ENCODE measurements at places on chromosomes 4 and X.
A peak's percentile ranks its signal among the peaks of the same experiment; 100 is the strongest.

GRCh38 chr4:62548108-62548524 lies 1348.0 kb downstream of the ADGRL3 start:
- no peak for DNase-seq

GRCh38 chrX:79462458-79462857 lies 95.3 kb upstream of the ITM2A start:
- DNase-seq, result no peak

- DNase-seq, result peak; percentile 23
These were observed 1.8 kb downstream of the UBQLN2 start for GRCh38 chrX:56564921-56565840.

- no peak for DNase-seq
These were observed 74.9 kb downstream of the MTMR1 start for GRCh38 chrX:150768132-150768485.

- DNase-seq, result peak; percentile 17
These were observed 119.0 kb upstream of the SLC6A14 start for GRCh38 chrX:116317409-116317808.

GRCh38 chr4:7736436-7737267 lies 203.0 kb downstream of the AFAP1 start:
- peak; percentile 23 for DNase-seq

DNA sequence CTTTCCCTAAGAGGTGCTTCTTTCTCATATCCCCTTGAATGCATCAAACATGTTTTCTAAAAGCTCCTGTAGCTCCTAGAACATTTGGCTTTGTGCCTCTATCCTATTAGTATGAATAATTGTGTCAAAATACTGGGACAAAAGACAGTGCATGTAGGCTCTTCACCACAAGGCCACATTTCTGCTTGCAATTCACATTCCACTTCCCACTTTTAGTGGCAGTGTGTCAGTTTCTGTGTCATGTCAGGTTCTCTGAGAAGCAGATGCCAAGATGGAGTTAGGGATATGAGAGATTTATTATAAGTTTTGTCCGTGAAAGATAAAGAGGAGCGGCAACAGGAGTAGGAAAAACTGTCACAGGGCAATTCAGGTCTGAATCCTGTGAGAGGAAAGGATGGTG lies 61.3 kb upstream of the GPRIN3 start:
- DNase-seq, result no peak

GRCh38 chr4:172762895-172763294 lies 405.7 kb upstream of the GALNT7 start:
- DNase-seq, result no peak

DNA sequence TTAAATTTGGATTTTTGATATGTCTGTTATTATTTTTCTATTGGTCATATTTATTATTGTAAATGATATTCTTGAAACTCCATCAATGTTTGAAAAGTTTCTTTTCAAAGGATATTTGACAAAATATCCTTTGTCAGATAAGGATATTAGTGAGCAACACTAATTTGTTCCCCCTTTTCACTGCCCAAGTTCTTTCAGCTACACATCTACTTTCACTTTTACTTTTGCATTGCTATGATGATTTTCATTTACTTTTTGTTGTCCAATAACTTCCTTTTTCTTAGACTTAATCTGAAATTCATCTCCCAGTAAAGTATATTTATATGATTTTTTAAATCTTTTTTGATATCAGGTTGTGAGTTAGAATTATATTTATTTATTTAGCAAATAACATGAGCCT lies 542.3 kb upstream of the ADGRL3 start:
- DNase-seq, result no peak

DNA sequence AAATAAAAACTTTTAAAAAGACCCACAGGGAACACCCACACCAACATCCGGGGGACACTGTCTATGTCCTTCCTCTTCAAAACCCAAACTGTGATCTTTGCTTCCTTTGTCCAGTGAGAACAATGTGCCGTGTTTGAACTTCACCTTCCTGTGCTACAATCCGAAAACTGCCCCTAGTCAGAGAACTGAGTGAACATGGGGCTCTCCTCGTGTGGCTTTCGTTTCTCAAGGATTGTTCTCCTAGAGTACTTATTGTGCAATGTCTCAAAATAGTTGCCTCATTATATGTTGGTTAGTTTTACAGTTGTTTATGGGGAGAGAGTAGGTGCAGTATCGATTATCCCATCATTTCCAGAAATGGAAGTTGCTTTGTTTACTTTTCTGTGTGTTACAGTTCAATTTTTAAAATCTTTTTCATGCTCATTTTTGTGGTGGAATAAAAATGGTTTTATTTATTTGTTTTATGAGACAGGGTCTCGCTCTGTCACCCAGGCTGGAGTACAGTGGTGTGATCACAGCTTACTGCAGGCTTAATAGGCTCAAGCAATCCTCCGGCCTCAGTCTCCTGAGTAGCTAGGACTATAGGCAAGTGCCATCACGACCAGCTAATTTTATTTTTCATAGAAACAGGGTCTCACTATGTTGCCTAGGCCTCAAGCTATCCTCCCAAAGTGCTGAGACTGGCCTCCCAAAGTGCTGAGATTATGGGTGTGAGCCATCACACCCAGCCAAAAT lies 29.9 kb downstream of the RBMX start:
- DNase-seq, result no peak

DNA sequence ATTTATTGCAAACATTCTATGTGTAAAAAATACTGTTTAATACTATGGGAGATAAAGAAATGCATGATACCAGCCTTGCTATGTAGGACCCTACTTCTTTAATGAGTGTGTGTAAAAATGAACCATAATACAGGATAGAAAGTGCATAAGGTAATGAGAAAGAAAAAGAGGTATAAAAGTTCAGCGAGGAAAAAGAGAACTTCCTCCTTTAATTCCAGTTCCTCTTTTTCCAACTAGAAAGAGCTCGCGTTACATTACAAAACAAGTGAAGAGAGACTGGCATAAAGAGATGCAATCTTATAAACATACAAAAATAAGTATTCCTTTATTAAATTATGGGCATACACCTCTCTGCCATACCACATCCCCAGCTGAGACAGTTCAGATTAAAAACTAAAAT lies 77.4 kb downstream of the ANKRD17 start:
- no peak for DNase-seq

DNA sequence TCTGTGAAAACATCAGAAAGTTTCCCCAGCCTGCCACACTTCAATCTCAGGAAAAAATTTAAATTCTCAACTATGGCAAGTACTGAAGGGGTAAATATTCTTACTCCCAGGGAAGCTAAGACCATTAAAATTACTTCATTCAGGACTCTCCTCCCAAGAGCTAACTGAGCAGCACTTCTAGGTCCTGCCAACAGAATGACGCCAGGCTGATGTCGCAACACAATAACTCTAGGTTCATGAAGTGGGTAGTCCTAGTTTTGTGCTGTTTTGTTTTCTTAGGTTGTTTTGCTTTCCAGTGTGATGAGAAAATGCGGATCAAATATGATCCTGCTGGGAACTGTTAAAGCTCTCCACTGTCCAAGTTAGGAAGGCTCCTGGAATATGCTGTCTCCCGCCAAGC lies 180.0 kb downstream of the NKX6-1 start:
- DNase-seq, result no peak

DNA sequence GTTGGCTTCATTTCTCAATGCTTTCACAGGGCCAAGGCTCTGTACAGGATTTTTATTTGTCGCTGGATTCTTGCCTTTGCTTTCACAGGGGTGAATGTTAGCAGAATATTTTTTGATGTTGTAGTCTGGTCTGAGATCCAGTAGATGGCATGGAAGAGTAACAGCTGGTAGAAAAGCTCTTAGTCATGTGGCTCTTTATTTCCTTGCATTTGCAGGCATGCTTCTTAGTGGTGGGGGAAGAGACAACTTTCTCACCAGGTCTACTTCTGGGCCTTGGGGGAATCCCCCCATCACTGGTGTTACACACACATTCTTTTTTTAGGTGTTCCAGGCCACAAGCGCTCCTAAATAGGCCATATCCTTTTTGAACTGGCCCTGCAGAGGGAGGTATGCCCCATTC lies 58.2 kb upstream of the DKK2 start:
- DNase-seq, result no peak

DNA sequence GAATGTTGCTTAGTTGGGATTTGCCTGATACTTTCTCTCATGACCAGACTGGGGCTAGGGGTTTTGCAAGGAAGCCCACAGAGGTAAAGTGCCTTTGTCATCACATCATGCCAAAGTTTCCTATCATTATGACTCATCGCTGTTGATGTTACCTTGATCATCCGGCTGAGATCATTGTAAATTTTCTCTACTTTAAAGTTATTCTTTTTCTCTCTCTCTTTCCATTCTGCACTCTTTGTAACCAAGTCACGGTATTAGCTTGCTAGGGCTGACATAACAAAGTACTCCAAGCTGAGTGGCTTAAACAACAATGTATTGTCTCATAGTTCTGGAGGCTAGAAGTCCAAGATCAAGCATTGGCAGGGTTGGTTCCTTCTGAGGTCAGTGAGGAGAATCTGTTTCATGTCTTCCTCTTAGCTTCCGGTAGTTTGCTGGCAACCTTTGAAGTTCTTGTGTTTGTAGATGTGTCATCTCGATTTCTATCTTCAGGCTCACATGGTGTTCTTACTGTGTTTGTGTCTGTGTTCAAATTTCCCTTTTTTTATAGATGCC lies 113.0 kb downstream of the DTHD1 start:
- DNase-seq, result no peak

DNA sequence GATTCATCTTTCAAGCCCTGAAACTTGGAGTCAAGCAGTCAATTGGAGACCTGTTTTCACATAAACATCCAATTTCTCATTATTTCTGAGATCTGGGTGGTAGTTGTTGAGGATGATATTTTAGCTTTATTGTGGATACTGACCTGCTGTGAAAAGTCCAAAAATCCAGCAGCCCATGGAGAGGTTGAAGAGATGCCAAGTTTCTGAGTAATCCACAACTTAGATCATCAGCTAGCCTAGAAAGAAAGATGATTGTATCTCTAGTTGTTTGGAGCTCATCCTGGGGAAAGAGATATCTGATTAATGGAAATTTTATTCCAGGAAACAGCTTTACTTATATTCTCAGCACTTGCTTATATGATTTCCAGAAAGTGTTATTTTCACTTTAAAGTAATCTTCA lies 48.6 kb upstream of the DCX start:
- DNase-seq, result no peak
